ENCODE measurements at places on chromosomes 6 and 20.

DNA sequence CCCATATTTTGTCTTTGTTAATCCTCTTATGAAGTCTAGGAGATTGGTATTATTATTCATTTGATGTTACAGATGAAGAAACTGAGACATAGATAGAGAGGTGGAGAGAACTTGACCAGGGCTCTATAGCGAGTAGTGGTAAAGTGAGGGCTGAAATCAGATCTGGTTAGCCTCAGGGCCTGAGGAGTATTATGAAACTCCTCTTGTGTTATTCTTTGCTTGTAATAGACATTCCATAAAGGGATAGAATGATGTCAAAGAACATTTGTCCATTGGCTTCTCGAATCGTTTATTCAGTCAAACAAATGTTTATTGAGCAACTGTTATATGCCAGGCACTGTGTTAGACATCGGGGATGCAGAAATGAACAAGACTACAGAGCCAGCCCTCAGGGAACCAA, at the start of gene IL22RA2:
Gene IL22RA2 (minus strand): TSS at position 144 of the 400 bp plus-strand sequence. CDS start 11,895 bp downstream, outside the sequence.
- DNase-seq = no peak

GRCh38 chr20:47843886-47844567, 58.7 kb upstream of the SULF2 start:
- no peak for DNase-seq

GRCh38 chr6:13372688-13373487, 44.6 kb upstream of the TBC1D7 start:
- no peak for DNase-seq

GRCh38 chr6:3022765-3023662, 23.3 kb downstream of the NQO2 start:
- no peak for DNase-seq

DNA sequence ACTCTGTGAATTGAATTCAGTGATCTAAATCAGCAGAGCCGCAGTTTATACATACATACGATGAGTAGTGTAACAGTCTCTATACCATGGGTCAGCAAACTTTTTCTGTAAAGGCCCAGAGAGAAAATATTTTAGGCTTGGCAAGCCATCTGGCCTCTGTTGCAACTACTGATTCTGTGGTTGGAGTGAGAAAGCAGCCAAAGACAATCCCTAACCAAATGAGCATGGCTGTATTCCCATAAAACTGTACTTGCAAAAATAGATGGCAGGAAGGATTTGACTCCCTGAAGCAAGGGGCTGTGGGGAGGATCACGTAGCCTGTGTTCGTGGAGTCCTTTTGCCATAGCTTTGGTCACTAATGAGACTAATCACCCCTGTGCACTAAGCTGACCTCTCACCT, 17.9 kb upstream of the MOCS1 start:
- no peak for DNase-seq

DNA sequence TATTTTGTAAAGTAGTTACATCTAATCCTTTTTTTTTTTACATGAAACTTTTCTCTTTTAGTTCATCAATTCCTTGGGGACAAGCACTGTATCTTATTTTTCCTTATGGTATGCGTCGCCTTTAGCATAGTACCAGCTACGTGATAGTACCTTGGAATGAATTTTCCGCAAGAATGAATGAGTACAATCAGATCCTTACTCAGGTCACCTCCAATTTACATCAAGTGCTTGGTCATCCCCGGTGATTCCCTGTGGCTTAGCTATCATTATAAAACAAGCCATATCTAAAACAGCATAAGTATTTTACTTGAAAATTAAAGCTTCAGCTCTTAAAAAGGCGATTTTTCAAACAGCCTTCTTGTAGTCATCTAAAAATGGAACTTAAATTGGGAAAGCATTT, 680.4 kb upstream of the MAP3K7 start:
- no peak for DNase-seq

DNA sequence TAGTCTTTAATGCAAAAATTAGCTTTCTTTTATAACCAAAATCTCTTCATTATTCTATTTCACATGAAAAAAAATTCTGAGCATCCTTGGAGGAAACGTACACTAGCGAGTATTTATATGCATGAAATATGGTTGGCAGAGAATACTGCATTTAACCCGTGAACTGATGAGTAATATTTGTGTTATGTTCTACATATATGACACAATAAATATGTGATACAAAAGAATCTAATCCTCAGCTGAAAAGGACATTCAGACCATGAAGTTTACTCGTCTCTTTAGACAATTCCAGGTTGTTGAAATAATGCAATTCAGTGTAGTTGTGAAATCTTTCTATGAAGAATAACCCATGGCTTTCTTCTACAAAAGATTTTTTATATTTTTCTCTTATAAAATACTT, 524.8 kb upstream of the MAN1A1 start:
- DNase-seq = no peak

GRCh38 chr20:52975029-52975732, 3.0 kb downstream of the TSHZ2 start:
- DNase-seq = no peak

DNA sequence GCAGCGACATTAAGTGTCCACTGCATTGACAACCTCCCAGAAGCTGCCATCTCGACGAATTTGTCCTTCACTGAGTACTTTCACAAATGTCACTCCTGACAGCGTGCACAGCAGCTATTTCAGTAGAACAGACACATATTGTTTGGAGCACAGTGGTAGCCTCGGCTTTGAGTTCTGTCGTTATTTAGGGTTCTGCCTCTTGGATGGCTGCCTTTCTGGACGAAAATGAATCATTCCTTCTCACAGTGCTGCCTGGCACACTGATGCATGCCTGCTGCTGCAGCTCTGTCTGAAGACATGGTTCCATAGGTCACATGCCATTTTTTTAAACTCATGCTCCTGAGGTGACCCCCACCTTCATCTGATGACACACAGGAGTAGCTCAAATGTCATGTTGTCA, 477.0 kb downstream of the C6orf118 start:
- DNase-seq = no peak

DNA sequence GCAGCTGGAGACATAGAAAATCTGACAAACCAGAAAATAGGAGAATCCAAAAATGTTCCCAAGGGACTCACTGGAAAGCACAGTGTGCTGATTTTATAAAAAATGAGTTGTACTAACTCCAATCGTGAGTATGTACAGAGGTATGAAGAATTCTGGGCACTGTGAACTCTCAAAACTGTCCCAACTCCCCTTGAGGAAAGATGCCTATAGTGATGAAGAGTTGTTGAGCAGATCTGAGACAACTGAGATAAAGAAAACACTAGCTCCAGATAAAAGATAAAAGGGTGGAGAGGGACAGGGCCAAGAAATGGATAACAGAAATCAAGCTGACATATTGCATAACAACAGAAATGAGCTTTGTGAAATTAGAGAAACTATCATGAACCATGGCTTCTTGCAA, 481.4 kb downstream of the MAFB start:
- DNase-seq = no peak

GRCh38 chr20:35215066-35215956, 11.2 kb upstream of the MMP24 start:
- no peak for DNase-seq

DNA sequence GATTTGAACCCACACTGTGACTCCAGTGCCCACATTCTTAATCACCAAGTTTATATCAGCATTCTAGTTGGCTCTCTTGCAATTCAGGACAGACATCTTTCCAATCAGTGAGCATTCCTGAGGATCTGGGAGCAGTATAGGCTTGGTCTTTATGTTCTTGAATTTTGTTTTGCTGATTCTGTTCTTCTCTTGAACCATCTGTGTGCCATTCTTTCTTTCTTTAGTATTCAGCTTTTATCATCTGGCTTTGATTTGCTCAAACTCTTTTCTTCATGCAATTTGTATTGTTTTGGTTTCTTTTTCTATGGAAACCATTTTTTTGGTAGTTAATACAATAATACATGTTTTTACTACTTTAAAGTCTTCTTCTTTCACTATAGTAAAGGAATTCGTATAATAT, 162.4 kb downstream of the CD109 start:
- no peak for DNase-seq

GRCh38 chr6:167294241-167294640, 3.1 kb downstream of the UNC93A start:
- DNase-seq = no peak

GRCh38 chr20:50446351-50447101, 63.7 kb upstream of the PTPN1 start:
- DNase-seq = no peak

- DNase-seq = no peak
Measured at GRCh38 chr20:44038681-44039123, 124.0 kb downstream of the TOX2 start.

GRCh38 chr6:74936886-74937285, 269.0 kb downstream of the COL12A1 start:
- DNase-seq = no peak

DNA sequence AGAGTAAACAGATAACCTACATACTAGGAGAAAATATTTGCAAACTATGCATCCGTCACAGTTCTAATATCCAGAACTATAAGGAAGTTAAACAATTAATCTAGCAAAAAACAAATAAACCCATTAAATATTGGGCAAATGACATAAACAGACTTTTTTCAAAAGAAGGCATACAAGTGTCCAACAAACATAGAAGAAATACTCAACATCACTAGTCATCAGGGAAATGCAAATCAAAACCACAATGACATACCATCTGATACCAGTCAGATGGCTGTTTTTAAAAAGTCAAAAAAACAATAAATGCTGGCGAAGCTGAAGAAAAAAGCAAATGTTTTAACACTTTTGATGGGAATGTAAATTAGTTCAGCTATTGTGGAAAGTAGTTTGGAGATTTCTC, 1117.7 kb upstream of the MAP3K7 start:
- DNase-seq = no peak
